ENCODE measurements at places on chromosomes 12 and 14.
A peak's percentile ranks its signal among the peaks of the same experiment; 100 is the strongest.

GRCh38 chr14:61498303-61498702 lies 176.9 kb downstream of the PRKCH start:
- no peak for DNase-seq

- DNase-seq = no peak
Measured at GRCh38 chr12:124963211-124963610, 25.7 kb downstream of the DHX37 start.

DNA sequence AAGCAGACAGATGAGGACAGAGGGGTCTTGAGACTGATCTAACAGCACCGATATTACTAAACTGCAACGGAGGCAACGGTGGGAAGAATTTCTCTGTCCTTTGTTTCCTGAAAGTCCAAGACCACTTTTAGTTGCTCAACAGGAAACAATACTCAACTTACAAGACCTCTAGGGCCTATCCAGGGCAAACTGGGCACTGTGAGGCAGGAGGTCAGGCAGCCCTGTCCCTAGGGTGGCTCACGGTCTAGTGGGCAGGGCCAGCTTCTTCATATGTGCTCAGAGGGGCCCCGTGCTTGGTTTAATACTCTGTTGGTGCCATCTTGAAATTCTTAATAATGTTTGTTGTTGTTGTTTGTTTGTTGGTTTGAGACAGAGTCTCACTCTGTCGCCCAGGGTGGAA lies 14.2 kb downstream of the SSH1 start:
- no peak for DNase-seq

- no peak for DNase-seq
Measured at GRCh38 chr14:61171727-61172126, 109.4 kb downstream of the TMEM30B start.

- peak; percentile 58 for DNase-seq
Measured at GRCh38 chr12:105706321-105706972, 376.0 kb downstream of the C12orf75 start.

- DNase-seq = no peak
Measured at GRCh38 chr14:46034305-46034704, 617.3 kb downstream of the RPL10L start.

All from HTR-8/SVneo (cell line).